ENCODE measurements at places on chromosomes 7 and 10.

GRCh38 chr10:21020545-21020944, 123.4 kb upstream of the NEBL start:
- no peak for DNase-seq

DNA sequence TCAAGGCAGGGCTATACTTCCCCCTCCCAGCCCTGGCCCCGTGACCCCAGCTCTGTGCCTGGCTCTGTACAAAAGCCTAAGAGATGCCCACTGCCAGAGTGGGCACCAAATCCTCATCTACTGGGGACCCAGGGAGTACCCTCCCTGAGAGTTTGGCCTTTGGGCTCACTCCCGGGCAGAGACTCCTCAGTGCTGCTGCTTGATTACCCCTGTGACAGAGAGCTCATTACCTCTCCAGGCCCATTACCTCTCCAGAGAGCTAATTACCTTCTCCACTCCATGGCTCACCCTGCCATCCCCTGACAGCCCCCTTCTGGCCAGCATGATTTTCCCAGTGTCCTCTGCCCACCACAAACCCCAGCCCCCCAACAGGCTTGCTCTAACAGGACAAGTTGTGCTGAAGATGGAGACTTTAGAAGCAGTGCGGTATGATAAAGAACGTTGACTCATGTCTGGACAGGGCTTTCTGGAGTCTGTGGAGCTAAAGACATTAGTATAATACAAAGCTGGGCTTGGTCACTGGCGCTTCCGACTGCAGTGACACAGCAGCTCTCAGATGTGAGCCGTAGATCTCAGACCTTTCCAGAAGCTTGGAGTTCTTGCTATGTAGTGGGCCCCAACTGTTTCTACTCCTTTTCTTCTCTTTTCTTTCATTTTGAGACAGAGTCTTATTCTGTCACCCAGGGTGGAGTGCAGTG, 111.3 kb upstream of the KCTD7 start:
- no peak for DNase-seq

- no peak for DNase-seq
Observed at GRCh38 chr10:34145715-34146114, 669.4 kb downstream of the PARD3 start.

DNA sequence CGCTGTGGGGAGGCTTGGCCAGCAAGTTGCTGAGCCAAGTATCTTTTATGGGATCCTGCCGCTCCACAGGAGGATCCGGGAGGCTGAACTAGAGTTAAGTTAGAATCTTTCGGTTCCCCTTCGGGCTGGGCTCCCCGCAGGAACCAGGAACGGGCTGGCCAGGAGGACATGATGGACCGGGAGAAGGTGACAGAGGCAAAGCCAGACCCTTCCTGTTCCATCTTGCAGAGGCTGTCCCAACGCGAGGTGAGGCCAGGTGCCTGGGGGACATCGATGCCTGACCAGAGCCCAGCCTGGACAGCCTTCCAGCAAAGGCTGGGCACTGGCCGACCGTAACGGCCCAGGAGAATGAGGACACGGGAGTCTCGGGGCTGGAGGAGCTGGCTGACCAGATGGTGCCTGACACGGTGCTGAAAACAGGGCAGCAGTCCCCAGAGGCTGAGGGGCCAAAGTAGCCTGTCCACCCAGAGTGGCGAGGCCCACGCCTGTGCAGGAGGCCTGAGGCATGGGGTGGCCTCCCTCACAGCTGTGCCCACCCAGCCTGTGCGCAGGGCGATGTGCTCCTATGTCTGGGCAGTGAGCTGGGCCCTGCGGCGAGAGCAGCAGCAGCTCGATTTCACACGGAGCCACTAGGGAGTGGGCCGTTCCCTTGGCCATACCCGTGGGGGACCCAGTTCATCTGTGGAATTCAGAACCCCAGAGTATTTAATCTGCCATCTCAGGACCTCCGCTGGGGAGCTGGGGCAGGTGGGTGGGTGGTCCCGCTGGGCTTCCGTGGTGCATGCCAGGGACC, 1.8 kb upstream of the PAOX start:
- no peak for DNase-seq

DNA sequence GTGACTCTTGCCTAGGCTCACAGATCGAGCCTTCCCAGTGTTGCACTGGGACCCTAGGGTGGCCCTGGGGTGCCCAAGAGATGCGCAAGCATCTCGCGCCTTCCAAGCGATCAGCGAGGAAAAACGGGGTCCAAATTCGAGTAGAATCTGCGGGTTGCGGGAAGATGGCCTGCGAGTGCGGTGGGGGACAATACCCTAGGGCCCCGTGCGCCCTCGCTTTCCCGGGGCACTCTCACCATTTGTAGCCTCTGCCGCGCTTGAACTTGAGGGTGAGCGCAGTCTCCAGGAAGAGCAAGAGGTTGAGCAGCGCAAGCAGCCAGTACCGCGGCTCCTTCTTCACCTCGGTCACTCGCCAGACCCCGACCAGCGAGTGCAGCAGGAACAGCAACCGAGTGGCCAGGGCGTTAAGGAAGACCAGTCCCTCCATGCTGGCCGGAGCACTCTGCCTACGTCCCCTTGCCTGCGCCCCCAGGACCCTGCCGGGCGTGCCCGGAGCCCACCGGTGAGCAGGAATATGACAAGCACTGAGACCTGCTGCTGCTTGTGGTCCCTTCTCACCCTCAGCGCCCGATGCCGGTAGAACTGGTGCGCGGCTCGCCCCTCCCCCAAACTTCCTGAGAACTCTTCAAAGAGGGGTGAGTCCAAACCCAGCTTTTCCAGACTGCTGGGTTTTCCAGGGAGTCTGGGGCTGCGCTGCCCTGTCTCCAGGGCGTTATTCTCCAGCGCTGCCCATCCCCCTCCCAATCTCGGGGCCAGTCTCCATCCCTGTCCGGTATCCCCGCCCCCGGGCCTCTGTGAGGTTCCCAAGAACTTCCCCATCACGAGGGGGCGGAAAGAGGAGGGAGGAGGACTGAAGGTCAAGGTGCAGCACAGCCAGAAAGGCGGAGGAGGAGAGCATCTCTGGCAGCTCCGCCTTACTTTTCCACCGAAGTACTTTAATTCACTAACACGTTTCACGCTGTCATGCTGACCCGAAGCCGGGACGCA, at the start of gene TMEM26:
Gene TMEM26, minus strand, starts transcription at position 727 of the 987 bp plus-strand sequence. Its CDS starts 300 bp downstream, at position 427.
- no peak for DNase-seq

- no peak for DNase-seq
Observed at GRCh38 chr10:77560052-77560451, 77.6 kb downstream of the KCNMA1 start.

- no peak for DNase-seq
Observed at GRCh38 chr7:146926841-146927240, 810.2 kb downstream of the CNTNAP2 start.

- DNase-seq, result no peak
Observed at GRCh38 chr7:44466300-44467216, 23.9 kb downstream of the NUDCD3 start.

DNA sequence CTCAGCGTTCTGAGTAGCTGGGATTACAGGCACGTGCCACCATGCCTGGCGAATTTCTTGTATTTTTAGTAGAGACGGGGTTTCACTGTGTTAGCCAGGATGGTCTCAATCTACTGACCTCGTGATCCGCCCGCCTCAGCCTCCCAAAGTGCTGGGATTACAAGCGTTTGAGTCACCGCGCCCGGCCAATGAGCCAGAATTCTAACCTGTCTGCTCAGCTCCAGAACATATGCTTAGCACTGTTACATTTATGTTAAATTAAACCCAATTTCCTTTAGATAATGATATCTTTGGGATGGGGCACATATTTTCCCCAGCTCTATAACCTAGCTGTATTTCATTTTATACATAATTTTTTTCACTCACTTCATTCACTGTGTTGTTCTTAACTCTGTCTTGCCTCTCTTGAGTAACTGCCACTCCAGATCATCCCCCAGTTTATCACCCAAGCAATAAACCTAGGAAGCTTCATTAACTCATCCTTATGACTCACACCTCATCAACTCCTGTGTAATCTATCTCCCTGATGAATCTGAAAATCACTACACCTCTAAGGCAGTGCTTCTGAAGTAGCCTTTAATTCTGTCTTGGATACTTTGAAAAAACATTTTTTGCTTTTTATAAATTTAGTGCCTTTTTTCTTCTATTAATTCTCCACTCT, 559.7 kb upstream of the ZWINT start:
- no peak for DNase-seq

- no peak for DNase-seq
Observed at GRCh38 chr10:51112013-51112412, 37.7 kb downstream of the PRKG1 start.

GRCh38 chr7:106891548-106892410, 26.7 kb downstream of the PIK3CG start:
- peak; percentile 80 for DNase-seq

DNA sequence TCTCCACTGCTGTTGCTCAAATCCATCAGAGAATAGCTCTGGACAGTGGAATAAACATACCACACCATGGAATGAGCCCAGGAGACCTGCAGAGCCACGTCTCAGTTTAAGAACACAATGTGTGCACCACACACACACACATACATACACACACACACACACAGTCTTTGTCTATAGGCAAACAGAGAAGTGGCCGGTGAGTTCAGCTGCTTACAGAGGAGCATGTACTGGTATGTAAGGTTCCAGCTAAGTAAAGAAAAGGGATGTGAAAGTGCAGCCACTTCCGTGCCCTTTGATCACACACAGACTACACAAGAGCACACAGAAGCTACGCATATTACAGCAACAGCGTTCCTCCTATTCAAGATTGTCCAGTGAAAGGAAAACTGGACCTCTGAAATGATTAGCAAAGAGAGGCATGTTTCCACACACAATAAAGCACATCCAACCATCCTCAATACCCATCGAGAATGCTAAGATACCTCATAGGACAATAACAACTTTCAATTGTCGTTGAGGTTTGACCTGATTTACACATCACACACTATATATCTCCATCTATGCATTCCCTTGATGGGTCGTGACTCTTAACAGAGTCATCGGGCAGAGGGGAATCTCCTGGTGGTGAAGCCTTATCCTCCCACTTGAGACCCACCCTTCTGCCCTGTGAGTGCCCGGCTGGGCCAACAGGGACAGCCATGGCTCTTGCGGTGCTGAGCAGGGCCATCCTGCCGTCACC, 23.6 kb downstream of the SLC35B4 start:
- no peak for DNase-seq

DNA sequence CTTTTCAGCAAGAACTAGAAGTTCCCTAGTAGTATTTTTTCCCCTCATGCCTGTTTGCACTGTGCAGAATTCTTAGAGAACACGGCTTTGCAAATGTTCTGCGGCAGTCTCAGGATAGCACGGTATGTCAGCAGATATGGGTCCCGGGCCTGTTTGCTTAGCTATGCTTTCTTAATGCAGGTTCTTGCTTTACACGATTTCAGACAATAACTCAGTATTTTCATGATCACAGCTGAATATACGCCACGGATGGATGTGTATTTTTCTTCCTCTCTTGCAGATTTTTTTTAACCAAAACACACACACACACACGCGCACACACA, 137.3 kb downstream of the HECW1 start:
- DNase-seq, result no peak

DNA sequence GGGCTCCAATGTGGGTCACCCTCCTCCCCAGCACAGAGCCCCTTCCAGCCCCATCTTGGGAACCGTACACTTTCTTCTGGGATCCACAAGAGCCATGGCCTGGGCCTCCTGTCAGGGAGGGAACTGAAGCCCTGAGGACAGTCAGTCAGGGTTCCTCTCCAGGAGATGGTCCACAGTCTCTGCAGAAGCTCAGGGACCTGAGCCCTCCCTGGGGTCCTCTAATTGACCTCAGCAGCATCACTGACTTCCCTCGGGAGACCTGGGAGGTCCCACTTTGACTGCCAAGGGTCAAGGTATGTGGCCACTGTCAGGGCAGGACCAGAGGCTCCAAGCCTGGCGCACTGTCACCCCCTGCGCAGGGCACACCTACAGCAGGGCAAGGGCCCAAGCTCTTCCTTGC, 32.3 kb downstream of the NOD1 start:
- no peak for DNase-seq

- DNase-seq, result no peak
Observed at GRCh38 chr7:152355474-152356057, 80.2 kb downstream of the KMT2C start.

DNA sequence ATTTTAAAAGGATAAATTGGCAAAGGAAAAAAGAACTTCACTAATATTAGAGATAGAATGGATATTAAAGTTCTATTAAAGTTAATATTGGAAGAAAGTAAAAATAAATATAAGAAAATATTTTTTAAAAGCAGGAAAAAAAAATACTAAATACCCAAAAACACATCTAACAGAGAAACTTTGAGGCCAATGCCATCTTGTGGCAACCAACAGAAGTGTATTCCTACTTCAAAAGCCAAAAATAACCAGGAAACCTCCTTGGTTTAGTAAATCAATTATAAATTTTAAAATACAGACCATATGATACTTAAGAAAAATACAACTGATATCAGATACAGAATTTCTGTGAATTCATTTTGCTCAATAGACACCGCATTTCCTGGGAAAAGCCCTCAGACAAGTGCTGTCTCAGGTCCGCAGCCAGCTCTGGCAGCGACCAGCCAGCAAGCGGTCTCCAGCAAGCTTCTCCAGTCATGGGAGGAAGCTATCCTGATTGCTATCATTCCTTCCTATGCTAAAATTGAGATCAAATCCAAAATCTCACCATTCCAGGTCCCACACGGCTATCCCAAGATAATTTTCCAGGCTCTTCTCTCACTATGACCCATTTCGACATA, 65.3 kb downstream of the LMBR1 start:
- no peak for DNase-seq

GRCh38 chr10:73862011-73862410, 12.3 kb downstream of the CAMK2G start:
- no peak for DNase-seq

- no peak for DNase-seq
Observed at GRCh38 chr7:73702226-73702625, 17.2 kb downstream of the STX1A start.

GRCh38 chr7:140393756-140394306, 4.5 kb downstream of the SLC37A3 start:
- DNase-seq, result no peak

- no peak for DNase-seq
Observed at GRCh38 chr7:111827863-111828504, 265.7 kb upstream of the IMMP2L start.

- DNase-seq, result no peak
Observed at GRCh38 chr10:24925799-24926198, 26.6 kb downstream of the PRTFDC1 start.

DNA sequence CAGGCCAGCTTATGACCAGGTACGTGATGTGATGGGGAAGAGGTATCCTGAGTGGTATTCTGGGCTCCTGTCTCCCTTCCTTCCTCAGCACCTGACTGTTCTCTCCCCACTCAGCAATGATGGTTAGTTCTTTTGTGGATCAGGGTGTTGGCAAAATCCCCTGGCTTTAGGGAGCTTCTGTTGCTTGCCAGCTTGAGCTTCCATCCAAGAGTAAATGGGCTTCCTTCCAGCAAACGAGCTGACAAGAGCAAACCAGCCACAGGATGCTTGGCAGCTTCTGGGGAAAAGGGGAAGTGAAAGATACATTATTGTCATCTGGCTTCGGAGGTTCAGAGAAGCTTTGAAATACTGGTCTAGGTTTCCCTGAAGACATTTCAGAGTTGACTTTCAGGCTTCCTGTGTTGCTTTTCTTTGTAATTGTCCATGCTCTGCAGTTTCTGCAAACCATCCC, 5.2 kb downstream of the DUSP5 start:
- no peak for DNase-seq

GRCh38 chr10:15852111-15852557, 8.2 kb downstream of the MINDY3 start:
- DNase-seq, result no peak

- DNase-seq, result peak; percentile 96
Observed at GRCh38 chr7:20798081-20798693, 11.5 kb upstream of the SP8 start.

GRCh38 chr10:62870866-62871265, 54.7 kb upstream of the EGR2 start:
- DNase-seq, result no peak

Measured in NCI-H345 (cell line).